ENCODE measurements at places on chromosomes 1 and 21.

- no peak for DNase-seq
These were observed 1544.6 kb upstream of the B3GALT2 start for GRCh38 chr1:194731025-194731424.

GRCh38 chr1:174583316-174583715 is 135.6 kb downstream of the GPR52 start:
- no peak for DNase-seq

DNA sequence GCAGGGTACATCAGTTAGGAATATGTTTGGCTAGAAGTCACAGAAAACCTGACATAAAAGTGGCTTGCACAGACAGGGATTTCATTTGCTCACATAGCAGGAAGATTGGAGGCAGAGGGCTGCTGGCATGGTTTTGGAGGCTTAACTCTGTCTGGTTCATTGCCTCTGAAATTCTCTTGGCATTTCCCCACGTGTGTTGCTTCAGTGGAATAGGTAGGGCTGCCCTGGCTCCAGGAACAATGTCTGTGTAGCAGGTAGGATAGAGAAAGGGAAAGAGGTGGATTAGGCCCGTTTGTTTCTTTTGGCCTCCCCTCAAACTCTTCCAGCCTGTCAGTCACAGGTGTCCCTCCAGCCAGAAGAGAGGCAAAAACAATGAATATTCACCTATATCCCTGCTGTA is 20.5 kb upstream of the SIPA1L2 start:
- no peak for DNase-seq

GRCh38 chr1:225343618-225344017 is 84.2 kb downstream of the LBR start:
- no peak for DNase-seq

- DNase-seq: peak; percentile 13
These were observed 95.5 kb upstream of the DPT start for GRCh38 chr1:168824418-168825065.

GRCh38 chr1:246789454-246790339 is 65.5 kb downstream of the SCCPDH start:
- no peak for DNase-seq

DNA sequence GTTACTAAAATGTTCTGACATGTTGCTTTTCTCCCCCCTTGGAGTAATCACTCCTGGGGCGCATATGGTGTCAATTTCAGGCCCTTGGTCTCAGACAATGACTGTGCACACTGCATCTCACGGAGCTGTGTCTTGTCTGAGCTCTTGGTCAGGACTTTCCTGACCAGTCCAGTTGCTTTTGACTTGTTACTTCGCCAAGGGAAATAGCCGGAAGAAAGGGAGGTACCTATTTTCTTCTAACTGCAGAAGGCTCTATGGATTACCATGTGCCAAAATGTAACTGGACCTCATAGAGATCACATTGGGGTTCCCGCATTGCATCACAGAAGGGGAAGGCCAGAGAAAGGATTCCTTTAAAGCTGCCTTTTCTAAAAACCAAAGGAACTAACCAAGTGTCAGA is 68.6 kb downstream of the SPAG17 start:
- peak; percentile 51 for DNase-seq

All from Daoy (cell line).